ENCODE measurements at places on chromosomes 12 and 14.

DNA sequence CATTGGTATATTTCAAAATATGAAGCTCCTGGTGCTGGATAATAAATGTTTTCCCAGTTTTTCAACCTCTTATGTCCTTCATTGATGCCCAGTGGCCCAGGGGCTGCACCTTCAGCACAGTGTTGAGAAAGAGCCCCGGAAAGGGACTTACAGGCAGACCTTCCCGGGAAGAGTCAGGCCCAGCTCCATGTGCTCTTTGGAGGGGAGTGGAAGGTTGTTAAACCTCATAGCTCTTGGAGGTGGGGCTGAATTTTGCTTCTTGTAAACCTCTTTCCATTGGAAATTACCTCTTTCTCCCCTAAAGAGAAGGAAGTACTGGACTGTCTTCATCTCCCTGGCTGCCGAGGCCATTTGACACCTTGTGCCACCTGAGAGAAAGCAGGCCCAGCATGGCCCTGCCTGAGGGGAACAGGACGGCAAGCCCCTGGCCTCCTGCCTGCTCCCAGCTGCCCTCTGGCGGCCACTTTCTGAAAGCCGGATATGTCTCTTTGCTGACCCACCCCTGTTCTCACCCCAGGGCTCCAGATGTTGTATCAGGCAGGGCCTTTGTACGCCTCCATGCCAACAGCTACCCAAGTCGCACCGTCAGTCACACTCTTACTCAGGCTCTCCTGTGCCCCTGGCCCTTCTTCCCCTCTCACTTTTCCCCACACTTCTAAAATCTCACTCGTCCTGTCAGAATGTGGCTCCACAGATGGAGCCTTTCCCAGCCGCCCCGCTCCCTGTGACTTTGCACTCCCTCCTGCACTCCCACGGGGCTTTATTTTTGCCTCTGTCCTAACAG is 43.0 kb downstream of the EVL start:
- peak; percentile 68 for DNase-seq

GRCh38 chr14:59819446-59820088 is 51.0 kb downstream of the RTN1 start:
- no peak for DNase-seq

GRCh38 chr12:119627686-119628085 is 34.1 kb downstream of the TMEM233 start:
- DNase-seq: no peak

DNA sequence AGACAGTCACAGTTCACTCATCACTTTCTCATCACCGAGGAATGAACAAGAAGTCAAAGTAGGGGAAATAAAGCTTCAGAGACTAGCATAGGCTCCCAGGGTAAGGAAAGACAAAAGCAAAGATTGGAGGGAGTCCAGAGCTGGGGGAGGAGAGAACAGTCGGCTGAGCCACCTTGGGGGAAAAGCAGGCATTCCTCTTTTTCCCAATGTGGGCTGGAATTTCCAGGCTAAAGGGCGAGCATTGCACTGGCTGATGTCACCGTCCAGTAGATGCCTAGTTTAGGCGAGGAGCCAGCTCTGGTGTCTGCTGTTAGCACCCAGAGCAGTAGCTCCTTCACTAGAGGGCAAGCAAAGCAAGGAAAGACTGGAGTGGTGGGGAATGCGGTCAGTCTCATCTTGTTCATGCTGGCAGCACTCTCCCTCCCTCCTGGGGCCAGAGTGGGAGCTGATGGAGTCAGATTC is 8.5 kb upstream of the KRT75 start:
- peak; percentile 10 for DNase-seq

DNA sequence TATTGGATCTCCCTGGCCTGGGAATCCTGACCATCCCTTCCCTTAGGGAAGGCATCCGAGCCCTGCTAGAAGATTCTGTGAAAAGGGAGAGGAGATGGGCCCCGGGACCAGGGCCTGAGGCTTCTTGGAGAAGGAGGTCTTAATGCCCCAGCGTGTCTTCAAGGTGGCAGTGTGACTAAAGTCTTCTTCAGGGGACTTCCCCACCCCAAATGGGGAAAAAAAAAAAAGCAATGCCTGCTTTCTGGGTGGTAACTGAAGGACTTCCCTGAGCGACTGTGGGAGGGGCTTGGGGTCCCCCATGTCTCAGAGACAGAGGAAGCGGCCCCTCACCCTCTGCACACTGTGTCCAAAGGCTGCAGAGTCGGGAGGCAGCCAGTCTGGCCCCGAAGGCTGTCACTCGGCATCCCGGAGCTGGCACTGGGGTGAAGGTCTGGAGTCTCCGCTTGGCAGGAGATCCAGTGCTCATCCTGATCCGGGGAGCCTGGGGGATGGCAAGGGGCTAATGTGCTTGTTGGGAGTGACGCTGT is 7.8 kb upstream of the PGF start:
- DNase-seq: no peak

DNA sequence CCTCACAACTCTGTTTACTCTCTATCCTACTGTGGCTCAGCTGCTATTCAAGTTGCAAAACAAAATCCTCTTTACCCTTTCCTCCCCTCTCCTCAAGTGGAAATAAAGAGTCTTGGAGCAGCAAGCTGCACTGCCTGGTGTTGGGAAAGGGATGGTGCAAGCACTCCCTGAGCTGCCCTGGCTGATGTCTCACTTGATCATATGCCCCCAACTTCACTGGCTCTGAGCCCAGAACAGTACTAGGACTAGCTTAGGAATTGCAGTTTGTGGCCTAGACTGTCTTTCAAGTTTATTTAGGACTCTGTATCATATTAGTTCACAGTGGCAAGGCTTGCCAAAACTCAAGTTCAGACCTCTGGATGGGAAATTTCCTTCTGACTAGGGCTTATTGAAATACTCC is 1683.8 kb upstream of the SEL1L start:
- DNase-seq: no peak

DNA sequence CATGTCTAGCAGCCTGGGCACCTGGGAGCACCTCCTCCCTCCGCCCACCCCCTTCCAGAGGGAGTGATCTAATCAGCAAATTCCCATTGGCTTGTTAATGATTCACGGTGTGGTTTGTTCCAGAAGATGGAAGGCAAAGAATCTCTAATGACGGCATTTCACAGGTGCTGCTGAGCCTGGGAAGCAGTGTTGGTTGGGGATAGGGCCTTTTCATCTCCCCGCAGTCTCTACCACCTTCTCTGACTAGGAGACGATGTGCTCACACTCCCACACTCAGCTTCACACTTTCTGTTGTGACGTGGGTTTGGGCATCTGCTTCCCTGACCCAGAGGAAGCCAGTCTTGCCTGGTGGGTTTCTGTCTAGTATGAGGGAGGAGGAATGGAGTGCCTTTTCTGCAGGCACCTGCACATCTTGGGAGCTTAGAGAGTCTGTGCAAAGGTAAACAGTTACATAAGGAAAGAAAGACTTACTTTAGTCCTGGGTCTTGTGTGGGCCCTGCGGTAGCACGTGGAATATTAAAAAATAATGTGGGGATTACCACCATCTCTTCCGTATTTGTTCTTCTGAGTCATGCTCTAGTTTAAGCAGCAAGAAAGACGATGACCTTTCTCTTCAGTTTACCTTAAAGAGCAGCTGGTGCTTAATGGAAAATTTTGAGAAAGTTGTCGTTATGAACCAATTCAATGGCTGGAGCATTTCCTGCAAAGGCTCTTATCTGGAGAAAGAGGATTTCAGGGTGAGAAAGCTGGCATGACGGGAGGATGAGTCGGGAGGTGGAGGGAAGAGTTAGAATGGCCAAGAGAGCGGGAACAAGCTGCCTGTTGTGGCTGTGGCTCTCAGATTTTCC is 70.6 kb upstream of the ARHGAP5 start:
- no peak for DNase-seq

DNA sequence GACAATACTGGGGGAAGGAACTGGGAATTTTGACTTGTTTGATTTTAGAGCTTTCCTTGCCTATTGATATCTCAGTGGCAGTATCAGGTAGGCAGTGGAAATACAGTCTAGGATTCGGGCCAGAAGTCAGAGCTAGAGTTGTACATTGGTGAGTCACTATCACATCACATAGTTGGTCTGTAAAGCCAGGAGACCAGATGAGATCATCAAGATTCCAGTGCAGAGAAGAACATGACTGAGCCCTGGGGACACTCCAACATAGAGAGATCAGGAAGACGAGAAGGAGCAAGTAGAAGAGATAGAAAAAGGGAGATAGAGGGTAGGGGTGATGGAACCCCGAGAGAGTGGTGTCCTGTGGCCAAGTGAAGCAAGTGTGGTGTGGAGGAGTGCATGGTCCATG is 46.6 kb upstream of the NR1H4 start:
- no peak for DNase-seq

GRCh38 chr12:131639270-131639940 is 71.5 kb upstream of the SFSWAP start:
- no peak for DNase-seq

DNA sequence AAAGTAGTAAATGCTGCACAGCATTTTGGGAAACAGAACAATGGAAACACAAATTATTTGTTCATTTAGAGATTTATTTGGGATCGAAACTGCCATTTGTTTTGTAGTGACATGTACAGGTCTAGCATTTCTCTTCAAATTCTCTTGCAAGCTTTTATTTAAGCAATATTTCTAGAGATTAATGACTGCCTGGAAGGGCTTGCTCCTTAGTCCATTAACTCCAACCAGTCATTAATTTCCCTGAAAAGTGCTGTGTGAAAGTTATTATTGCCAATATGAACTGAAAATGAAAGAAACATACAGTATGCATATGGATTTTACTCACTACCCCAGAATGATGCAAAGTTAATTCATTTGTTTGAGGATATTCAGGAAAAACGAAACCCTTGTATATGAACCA is 1349.6 kb upstream of the FLRT2 start:
- no peak for DNase-seq

- DNase-seq: no peak
Observed at GRCh38 chr14:99802301-99803105, 9.3 kb downstream of the EML1 start.

Data from inflammatory macrophage treated with lipopolysaccharide for 4 hours (primary cell).